Activated CD8-positive, alpha-beta memory T cell treated with anti-CD3 and anti-CD28 coated beads for 1 hour (primary cell): ENCODE measurements at places on chromosomes 13 and 19.
A peak's percentile ranks its signal among the peaks of the same experiment; 100 is the strongest.

DNA sequence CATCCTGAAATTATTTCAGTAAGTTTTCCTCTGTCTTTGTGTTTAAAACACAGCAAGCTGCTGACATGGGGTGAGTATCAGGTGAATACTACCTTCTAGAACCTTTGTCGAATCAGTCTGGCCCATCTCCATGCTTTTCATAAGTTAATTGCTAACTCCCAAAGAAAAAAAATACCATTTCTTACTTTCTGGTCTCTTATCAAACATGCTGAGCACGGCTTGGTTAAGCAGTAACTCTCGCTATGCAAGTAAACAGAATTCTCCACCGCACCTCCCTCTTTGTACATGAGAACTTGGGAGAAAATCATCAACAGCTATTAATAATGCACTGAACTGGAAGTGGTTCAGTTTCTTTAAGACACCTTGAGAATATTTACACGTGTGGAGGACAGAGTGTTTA, 88.6 kb downstream of the FGF9 start:
- no peak for DNase-seq

- no peak for DNase-seq
Measured at GRCh38 chr13:85693889-85694511, 105.2 kb downstream of the SLITRK6 start.

DNA sequence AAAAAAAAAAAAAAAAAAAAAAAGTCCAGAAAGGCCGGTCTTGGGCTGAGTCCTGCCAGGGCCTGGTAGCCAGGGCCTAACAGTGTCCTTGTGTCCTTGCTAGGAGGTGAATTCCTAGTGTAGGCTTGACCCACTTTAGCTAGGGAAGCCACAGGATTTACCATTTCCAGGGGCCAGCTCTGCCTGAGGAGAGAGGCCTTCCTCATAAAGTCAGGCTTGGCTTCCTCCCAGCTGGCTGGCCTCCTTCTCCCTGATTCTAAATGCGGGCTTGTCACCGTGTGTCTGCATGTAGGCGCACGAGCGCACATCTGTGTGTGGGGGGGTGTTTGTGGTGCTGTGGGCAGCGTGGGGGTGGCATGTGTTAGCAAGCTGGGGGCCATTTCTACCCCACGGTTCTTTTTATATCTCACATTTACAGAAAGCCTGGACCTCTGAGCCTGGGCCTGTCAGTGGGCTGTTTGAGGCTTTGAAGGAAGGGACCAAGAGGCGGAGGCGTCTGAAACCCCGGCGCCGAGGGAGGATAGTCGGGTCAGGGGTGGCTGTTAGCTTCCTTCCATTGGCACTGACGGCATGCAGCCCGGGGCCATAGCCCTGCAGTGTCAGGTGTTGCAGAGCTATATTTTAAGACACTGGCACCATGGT, 31.7 kb downstream of the IER2 start:
- DNase-seq = no peak

DNA sequence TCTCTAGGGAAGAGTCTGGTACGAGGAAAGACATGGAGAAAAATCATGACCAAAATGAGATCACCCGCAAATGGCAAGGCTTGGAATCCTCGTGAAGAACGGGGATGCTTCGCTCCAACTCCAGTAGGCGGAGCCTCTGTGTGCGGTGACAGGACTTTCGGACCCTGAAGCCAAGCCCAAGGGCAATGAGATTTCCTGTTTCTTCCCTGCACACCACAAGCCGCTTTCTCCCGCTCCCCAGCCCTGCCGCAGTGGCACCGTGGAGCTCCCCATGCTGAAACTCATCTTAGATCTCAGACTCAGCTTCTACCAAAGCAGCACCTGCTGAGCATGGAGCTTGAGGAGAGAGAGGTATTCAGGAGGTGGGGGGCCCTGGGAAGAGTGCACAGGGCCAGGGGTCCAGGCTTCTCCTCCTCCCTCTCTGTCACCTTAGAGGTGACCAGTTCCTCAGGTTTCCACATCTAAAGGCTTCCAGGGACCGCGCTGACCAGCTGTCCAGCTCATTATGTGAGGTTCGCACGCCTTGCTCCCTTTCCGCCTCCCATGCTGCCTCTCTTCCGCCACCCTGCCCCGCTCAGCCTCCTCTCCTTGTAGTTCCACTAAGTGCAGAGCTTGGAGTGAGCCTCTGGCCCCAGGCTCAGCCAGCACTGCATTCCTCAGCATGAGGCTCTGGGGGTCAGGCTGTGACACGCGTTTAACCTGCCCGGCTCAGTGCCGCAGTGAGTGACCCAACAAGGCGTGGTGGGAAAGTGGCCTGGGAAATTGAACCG, 153.8 kb upstream of the SOX1 start:
- no peak for DNase-seq

DNA sequence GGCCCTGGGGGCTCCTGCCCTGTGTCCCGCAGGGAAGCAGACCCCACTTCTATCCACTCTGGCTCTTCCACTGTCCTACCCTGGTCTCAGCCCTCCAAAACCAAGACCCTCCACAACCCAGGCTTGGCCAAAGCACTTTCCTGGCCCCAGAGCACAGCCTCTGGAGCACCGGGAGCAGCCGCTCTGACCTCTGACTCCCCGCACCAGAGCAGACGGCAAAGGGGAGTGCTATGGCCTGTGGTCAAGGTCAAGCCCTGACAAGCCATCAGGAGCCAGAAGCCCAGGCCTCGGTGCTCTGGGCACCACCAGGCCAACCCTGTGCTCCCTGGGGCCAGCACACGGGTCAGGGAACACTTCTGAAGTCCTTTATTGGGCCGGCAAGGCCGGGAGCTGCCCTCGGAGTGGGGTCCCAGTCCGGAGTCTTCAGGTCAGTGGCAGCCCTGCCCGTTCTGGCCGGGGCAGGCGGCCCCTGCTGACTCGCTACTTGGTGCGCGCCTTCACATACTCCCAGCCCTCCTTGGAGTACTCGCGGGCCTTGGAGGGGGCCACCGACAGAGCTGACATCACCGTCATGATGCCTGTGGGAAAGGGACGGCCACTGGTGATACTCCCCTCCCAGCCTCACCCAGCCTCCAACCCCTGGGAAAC, 2.1 kb downstream of the MICOS13 start:
- DNase-seq = no peak

- peak; percentile 74 for DNase-seq
Measured at GRCh38 chr19:14472202-14472938, 2.8 kb downstream of the PTGER1 start.

DNA sequence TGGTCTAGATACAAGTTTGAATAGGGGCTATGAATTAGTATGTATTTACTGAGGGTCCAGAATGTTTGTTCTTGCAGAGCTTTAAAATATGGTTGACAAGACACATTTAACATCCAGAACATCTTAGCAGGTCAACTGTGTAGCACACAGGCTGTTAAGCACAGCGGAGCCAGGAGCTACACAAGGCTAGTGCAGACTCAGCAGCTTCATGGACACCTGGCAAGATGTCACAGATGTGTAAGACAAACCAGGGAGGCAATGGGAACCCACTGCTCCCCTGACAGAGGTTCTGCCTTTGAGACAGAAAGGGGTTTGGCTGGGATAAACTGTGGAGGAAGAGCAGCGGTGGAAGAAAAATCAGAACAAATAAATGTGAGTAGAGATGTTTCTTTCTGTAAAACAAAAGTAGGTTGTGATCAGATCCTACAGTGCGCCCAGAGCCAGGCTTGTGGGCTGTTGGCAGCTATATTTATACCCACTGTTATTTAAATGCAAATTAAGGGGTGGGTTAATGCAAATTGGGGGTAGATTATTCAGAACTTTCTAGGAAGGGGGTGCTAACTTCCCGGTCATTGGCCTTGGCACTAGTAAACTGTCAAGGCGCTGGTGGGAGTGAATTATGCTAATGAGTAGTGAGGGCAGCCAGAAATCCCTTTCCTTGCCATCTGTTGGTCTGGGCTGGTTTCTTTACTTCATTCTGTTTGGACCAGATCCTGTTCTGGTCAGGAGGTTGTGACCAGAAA, 33.0 kb downstream of the MIPEP start:
- DNase-seq = no peak

- DNase-seq = no peak
Measured at GRCh38 chr13:82344867-82345266, 1537.4 kb downstream of the SLITRK1 start.

DNA sequence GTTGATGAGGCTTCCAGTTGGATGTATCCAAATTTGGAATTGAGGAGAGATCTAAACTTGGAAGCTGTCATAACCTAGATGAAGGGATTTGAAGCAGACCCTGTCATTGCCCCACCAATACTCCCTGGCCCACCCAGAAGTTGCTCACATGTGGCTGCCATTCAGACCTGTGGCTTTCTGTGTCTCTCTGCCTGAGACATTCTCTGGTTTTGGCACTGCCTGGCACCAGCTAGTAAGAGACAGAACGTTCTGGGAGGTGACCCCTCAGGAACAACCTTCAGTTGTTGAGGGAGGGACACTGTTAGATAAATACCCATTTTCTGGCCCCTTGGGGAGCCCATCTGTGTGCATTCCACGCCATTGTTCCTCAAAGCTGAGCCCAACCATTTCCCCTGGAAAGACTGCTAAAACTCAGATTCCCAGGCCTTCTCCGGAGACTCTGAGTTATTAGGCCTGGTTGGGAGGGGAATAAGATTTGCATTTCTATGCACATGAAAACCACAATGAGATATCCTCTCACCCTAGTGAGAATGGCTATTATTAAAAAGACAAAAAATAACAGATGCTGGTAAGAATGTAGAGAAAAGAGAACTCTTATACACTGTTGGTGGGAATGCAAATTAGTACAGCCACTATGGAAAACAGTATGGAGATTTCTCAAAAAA, 290.4 kb downstream of the TSHZ3 start:
- DNase-seq = no peak

DNA sequence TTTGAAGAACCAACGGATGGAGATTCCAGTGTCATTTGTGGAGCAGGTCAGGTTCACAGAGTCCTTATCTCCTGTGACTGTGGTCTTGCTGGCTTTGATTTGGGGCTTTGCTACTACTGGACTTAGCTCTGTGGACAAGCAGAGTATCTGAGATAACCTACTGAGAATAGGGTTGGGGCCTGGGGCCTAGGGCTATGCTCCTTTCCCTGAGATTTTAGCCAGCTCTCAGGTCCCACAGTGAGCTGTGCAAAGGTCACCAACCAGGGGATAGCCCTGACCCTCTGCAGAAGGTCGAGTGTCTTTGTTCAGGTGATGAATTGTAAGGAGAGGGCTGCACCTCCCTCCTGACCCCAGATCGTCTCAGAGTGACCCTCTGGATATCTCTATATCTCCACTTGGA, 9.2 kb downstream of the CEACAM1 start:
- no peak for DNase-seq
